ENCODE measurements at places on chromosomes 7 and 10.

- no peaks in the 10 kb centered on the region for H3K36me3 ChIP-seq
- no peak for DNase-seq
- no peak overlapping the region for H3K4me3 ChIP-seq
These were observed 76.8 kb upstream of the FAM180A start for GRCh38 chr7:135825406-135825805.

DNA sequence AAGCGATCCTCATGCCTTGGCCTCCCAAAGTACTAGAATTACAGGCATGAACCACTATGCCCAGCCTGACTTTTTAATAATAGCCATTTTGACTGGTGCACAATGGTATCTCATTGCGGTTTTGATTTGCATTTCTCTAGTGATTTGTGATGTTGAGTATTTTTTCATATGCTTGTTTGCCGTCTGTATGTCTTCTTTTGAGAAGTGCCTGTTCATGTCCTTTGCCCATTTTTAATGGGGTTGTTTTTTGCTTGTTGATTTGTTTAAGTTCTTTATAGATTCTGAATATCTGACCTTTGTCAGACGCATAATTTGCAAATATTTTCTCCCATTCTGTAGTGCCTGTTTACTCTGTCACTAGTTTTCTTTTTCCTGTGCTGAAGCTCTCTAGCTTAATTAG, 219.2 kb upstream of the CTBP2 start:
- no peaks in the 10 kb centered on the region for H3K27me3 ChIP-seq
- no peak overlapping the region for H3K27ac ChIP-seq
- no peak overlapping the region for H3K4me3 ChIP-seq
- no peak for DNase-seq
- no peaks in the 10 kb centered on the region for H3K36me3 ChIP-seq

- no peaks in the 10 kb centered on the region for H3K27me3 ChIP-seq
- H3K36me3 ChIP-seq: no peaks in the 10 kb centered on the region
- no peak for DNase-seq
- peaks cover 5% of the 10 kb centered on the region for H3K4me1 ChIP-seq
These were observed 1.4 kb downstream of the C10orf71 start for GRCh38 chr10:49300140-49300974.

DNA sequence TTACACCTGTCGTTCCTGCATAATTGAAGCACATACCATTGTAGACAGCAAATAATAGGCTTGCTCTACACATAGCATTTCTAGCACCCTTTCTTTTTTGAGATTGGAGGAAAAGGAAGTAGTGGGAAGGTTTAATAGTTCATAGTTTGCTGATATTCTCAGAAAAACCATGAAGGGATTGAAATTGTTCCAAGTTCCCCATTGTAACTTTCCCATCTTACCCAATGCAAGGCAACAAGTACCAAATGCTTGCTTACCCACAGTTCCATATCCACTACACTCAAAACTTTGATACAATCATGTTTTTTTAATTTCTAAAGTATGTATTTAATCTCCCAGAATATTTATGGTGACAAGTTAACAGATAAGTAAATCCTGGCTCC, 13.8 kb downstream of the CYP3A5 start:
- no peak overlapping the region for H3K4me3 ChIP-seq
- no peaks in the 10 kb centered on the region for H3K27me3 ChIP-seq
- no peaks in the 10 kb centered on the region for H3K4me1 ChIP-seq
- peaks cover 46% of the 10 kb centered on the region for H3K36me3 ChIP-seq
- no peak overlapping the region for H3K27ac ChIP-seq

GRCh38 chr10:86311190-86311589, 55.4 kb downstream of the GRID1 start:
- no peaks in the 10 kb centered on the region for H3K27me3 ChIP-seq
- H3K36me3 ChIP-seq: no peaks in the 10 kb centered on the region
- H3K4me3 ChIP-seq: no peak overlapping the region

GRCh38 chr10:70715853-70716795, 43.8 kb downstream of the ADAMTS14 start:
- no peak for DNase-seq
- no peak overlapping the region for H3K27ac ChIP-seq
- peaks cover 7% of the 10 kb centered on the region for H3K4me1 ChIP-seq
- no peak overlapping the region for H3K4me3 ChIP-seq

DNA sequence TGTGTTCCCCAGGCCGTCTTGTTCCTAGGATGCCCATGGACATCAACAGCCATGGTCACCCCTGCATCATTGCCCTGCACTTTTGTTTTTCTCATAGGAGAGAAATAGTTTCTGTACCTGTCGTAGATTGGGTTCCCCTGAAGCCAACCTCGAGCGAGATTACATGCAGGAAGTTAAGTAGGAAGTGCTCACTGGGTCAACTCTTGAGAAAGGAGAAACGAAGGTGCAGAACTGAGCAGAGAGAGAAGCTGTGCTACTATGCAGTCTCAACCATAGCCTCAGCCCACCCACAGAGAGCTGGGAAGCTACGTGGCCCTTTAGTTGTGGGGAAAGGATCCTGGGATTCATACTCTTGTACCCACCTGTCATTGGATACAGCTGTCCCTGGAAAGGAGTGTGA, 165.2 kb downstream of the HERPUD2 start:
- H3K4me3 ChIP-seq: no peak overlapping the region
- H3K36me3 ChIP-seq: no peaks in the 10 kb centered on the region
- no peak for DNase-seq
- no peak overlapping the region for H3K27ac ChIP-seq
- no peaks in the 10 kb centered on the region for H3K4me1 ChIP-seq

Data from suprapubic skin (tissue), 4 donors.